CD4-positive, alpha-beta T cell treated with Interleukin-4 for 1 hour (primary cell): ENCODE measurements at places on chromosomes 2 and 18.

DNA sequence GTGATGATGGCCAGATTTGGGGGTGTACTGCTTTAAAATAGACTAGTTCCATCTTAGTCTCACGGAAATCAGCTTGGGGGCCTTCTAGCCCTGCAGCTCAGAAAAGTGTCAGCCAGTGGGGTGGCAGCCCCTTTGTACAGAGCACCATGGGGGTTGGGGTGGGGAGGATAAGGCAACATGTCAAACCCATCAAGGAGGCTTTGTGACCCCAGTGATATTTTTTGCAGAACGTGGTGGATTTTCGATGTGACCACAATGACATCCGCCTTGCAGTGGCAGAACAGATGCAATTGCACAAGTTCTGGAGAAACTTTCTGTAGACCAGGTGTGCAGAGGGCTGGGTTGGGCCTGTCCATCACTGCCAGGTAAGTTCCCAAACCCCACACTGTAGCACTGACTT is 3.0 kb upstream of the CD8A start:
- DNase-seq = peak; percentile 56

- no peak for DNase-seq
Observed at GRCh38 chr2:232261776-232262175, 116.8 kb upstream of the ALPP start.

DNA sequence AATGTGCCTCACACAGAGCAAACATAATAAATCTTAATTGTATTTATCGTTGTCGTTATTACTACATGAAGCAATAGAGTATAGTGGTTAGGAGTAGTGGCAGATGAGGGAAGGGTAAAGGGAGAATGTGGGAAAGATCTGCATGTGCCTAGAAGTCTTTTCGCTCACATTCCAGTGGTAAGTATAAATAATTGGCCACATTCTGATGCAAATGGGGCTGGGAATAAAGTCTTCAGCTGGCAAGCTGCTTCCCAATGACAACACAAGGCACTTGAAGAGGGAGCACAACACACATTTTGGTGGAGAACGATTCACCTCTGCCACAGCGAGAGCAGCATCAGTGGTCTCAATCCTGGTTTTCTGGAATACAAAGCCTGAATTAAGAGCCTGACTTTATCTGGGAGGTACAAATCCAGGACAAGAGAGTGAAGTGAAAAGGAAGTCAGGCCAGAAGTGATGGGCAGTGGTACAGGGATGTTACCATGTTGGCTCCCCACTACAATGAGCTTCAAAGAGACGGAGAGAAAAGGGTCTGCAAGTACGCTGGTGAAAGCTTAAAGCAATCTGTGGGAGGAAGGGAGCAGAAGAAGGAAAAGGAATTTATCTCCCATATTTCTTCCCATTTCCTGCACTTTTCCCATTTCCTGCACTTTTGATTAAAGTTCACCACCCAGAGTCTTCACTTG is 112.3 kb downstream of the ARHGAP15 start:
- DNase-seq = no peak

- peak; percentile 73 for DNase-seq
Observed at GRCh38 chr18:50297621-50298442, 10.3 kb upstream of the CXXC1 start.

DNA sequence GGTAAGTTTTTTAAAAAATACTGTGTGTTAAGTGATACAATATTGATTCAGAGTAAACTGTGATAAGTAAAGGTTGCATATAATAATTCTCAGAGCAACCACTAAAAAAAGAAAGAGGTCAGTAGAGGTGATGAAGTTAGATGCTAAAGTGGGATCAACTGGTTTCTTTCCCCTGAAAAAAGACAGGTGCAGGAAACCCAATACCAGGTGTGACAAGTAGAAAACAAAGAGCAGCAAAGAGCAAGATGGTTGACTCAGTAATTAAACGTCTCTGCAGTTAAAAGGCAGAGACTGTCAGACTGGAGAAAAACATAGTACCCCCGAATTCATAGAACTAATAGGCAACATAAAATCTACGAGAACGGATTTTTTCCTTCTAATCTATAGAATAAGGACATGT is 128.3 kb downstream of the ATP9B start:
- no peak for DNase-seq

- DNase-seq = no peak
Observed at GRCh38 chr2:172849519-172850217, 114.0 kb downstream of the RAPGEF4 start.

- DNase-seq = no peak
Observed at GRCh38 chr18:55401638-55402191, 186.3 kb downstream of the TCF4 start.

GRCh38 chr2:38344813-38345212 is 32.3 kb downstream of the ATL2 start:
- DNase-seq = no peak

DNA sequence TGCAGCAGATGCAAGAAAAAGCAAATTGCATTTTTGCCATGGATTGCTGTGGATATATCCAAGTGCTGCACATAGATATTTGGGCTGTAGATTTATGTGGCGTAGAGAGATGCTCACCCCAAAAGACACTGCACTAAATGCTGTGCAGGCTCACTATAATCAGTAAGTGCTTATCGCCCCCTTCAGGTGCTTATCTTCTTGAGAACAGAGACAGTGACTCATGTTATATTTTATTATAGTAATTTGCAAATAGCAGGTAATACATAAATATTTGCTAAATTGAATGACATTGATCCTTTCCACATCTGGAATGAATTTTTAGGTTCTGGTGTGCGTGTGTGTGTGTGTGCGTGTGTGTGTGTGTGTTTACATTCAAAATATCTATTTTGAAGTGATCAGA is 36.8 kb upstream of the PLEKHM3 start:
- no peak for DNase-seq

DNA sequence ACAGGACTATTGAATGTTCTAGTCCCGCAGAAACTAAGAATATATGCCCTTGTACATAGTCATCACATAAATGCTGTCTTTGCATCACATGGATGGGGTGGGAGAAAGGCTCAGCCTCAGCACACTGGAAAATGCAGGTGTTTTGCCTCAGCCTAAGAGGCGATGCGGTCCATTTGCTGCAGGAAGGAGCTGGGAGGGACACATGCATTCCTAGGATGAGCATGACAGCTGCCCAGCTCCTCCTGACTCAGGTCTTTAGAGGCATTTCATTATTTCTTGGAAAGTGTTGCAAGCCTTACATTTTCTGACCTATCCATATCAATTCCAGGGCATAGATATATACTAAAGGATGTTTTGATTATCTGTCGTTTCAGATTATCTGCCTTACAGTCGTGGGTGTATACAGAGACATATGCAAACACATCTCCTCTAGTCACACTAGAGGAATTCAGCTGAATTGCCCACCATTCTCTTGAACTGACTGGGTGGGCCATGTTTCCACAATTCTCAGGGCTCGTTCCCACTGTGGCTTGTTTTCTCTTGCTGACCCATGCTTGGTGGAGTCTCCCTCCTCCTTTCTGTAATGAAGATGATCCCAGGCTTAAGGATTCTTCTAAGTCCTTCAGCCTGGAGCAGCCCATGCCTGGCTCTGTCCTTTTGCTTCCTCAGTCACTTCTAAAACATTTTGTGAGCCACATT is 156.9 kb downstream of the SETBP1 start:
- no peak for DNase-seq

- no peak for DNase-seq
Observed at GRCh38 chr2:170498619-170499018, 216.5 kb upstream of the SP5 start.
